Glutamatergic neuron (in vitro differentiated cells): ENCODE measurements at places on chromosomes 1 and 21. TPM values are rescaled to one million over a fixed set of nuclear protein-coding genes. Genes with fewer than 3 reads are reported as not detected.

DNA sequence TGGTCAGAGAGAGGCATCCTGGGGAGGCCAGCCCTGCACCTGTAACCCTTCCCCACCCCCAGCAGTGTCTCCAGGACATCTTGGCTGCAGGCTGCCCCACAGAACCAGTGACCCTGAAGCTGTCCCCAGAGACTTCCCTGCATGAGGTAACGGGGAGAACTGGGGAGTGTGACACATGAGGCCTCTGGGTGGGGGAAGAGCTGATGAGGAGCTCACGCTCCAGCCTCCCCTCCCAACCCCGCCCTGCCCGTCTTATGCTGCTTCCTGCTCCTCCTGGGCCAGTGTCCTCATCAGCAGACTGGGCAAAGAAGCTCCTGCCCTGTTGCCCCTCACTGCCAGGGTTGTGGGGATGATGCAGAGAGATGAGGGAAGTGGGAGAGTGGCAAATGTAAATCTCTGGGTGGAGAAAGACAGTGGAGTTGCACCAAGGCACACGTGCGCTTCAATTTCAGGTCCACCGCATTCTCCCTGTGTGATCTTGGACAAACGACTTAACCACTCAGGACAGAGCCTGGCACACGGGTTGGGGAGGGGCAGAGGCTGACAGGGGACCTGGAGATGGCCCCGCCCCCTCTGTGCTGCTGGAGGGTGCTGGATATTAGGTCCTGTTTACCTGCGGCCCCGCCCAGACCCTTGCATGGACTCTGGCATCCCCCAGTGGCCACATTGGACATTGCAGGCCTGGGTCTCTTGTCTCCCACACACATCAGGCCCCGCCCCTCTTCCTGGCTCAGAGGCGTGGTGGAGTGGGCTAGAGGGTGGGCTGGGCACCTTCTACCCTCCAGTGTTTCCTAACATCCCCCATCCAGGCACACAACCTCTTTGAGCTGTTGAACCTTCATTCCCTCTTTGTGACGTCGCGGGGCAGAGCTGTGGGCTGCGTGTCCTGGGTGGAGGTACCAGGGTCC, 12.3 kb downstream of the CLCNKB start:
- no peaks in the 10 kb centered on the region for H3K36me3 ChIP-seq
- H3K4me3 ChIP-seq: no peak overlapping the region
- no peak overlapping the region for H3K27ac ChIP-seq
- peaks cover 2% of the 10 kb centered on the region for H3K4me1 ChIP-seq

GRCh38 chr1:188343914-188344313, 1515.2 kb downstream of the PLA2G4A start:
- H3K4me3 ChIP-seq: no peak overlapping the region
- peaks cover 4% of the 10 kb centered on the region for H3K27me3 ChIP-seq
- H3K36me3 ChIP-seq: peaks cover 14% of the 10 kb centered on the region
- DNase-seq: no peak

DNA sequence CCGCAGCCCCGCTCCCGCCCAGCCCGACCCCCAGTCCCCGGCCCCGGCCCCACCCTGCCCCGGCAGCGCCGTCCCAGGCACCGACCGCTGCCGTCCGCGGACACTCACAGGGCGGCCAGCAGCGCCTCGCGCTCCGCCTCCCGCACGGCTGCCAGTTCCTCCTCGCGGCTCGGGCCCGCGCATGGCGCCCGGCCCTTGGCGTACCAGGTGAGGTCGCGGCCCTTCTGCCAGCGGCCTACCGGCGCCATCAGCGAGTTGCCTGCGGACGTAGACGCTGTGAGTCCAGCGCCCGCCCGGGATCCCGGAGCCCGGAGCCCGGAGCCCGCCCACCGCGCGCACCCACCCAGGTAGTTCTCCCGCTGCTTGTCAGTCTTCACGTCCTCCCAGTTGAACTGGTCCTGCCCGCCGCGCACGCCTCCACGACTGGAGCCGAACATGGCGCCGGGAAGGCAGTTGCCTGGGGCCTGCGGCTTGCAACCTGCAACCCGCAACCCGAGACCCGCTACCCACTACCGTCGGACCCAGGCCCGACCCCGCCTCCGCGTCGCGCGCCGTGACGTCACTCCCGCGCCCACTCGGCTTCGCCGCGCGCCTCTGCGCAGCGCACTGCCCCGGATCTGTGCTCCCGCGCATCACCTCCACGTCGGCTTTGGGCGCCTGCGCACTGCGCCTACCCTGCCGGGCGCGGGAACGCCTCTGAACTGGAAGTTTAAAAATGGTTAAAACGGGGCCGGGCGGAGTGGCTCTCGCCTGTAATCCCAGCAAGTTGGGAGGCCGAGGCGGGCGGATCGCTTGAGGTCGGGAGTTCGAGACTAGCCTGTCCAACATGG, at the start of gene C1orf35:
C1orf35 (minus strand) TSS at position 535 of the 830 bp plus-strand sequence; CDS start at position 437, 98 bp downstream.
- H3K36me3 ChIP-seq: no peaks in the 10 kb centered on the region
- peak within 1 kb of the TSS; percentile 86 for H3K4me3 ChIP-seq
- H3K27ac ChIP-seq: peak within 1 kb of the TSS; percentile 66
- peaks cover 13% of the 10 kb centered on the region for H3K27me3 ChIP-seq
- peak; percentile 98 for DNase-seq

Gene RUNX3
- 0.15 TPM for total RNA-seq

Gene RAB7B
- not detected for total RNA-seq
